Caki2 (cell line): ENCODE measurements at places on chromosomes 13 and 19.

DNA sequence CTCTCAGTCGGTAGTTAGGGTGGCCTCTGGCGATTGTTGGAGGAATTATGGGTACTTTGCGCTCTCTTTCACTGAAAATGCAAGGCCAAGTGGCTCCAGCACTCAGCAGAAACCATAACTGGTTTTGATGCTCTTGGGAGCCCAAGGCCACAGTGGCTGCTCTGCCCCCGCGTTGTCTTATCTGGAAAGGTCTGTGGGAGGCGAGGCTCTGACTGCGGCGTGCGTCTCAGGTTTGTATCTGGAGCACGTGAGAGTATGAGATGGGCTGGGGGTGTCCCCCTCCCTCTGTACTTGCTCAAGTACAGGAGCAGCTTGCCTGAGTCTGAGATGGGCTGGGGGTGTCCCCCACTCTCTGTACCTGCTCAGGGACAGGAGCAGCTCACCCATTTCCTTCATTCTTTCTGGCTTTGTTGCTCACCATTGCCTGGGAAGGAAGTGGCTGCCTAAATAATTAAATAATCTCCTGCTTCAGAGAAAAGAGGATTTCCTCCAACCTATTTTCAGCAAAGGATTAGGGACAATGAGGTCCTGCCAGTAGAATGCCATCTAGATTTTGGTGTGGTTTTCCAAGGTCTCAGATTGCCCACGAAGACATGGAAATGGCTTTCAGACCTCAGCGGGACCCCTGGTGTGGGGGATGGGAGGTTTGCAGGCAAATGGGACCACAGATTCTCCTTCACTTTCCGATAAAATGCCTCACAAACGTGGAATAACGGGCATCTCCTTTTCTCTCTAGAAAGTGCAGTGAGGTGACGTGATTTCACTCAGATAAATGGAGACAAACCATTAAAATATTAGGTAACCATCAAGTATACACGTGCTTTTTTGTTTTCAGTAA lies 14.7 kb downstream of the ATP11A start:
- DNase-seq: no peak

DNA sequence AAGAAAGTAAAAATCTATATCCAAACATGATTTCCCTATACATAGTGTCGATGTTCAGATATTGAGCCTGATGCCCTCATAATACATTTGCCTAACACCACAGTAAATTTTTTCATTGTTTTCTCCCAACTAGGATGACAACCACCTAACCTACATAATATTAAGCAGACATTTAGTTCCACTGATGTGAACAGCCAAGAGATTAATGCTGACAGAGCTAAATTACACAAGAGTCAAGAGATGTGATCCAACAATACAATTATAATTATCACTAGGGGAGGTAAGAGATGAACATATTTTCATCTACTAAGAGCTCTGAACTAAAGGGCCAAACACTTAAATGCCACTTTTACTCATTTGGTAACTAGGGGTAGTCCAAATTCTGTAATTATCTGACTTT lies 145.9 kb downstream of the DACH1 start:
- no peak for DNase-seq

GRCh38 chr13:113448885-113449692 lies 4.2 kb downstream of the ADPRHL1 start:
- DNase-seq: peak; percentile 94

DNA sequence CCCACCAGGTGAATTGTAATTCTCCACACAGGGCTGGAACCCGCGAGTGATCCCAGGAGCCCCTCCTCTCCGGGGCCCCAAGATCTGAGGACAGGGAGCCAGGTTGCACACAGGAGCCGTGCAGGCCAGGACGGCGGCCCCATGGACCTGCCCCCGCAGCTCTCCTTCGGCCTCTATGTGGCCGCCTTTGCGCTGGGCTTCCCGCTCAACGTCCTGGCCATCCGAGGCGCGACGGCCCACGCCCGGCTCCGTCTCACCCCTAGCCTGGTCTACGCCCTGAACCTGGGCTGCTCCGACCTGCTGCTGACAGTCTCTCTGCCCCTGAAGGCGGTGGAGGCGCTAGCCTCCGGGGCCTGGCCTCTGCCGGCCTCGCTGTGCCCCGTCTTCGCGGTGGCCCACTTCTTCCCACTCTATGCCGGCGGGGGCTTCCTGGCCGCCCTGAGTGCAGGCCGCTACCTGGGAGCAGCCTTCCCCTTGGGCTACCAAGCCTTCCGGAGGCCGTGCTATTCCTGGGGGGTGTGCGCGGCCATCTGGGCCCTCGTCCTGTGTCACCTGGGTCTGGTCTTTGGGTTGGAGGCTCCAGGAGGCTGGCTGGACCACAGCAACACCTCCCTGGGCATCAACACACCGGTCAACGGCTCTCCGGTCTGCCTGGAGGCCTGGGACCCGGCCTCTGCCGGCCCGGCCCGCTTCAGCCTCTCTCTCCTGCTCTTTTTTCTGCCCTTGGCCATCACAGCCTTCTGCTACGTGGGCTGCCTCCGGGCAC lies 3.9 kb downstream of the FFAR1 start:
- DNase-seq: no peak

- no peak for DNase-seq
Observed at GRCh38 chr13:113358653-113359190, 5.2 kb downstream of the GRTP1 start.

GRCh38 chr19:51621178-51621577 lies 9.0 kb downstream of the SIGLEC5 start:
- DNase-seq: no peak

DNA sequence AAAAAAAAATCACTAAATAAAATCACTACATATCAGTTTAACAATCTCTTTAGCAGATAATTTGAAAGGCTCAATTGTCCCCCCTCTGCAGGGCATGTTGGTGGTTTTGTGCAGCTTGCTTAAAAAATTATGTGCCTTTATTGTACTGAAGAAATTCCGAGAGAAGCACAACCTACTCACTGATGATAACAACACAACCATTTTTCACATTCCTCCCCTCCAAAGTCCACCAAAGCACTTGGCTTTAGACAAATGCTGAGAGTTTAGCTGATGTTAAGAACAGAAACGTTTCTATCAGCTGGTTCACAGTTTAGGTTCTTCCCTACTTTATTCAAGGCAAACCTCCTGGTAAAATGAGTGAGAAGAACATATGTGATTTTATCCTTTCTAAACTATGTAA lies 923 bp downstream of the DOCK9 start:
- no peak for DNase-seq

DNA sequence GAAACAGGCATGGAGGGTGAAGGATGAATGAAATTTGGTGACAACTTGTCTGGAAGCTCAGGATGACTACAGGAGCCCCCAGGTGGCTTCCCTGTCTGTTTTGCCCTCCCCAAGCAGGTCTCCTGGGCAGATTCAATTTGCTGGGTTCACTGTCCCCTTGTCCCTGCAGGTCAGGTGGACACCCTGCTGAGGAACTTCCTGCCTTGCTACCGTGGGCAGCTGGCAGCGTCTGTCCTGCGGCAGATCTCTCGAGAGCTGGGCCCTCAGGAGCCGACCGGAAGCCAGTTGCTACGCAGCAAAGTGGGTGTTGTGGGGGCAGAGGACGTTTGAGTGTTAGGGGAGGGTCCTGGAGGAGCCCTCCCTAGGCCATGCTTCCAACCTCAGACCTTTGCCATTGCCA lies 19.1 kb downstream of the PGLS start:
- DNase-seq: no peak

- DNase-seq: no peak
Observed at GRCh38 chr13:100527644-100528043, 60.9 kb downstream of the GGACT start.

- DNase-seq: peak; percentile 13
Observed at GRCh38 chr13:93558637-93559036, 332.0 kb downstream of the GPC6 start.

DNA sequence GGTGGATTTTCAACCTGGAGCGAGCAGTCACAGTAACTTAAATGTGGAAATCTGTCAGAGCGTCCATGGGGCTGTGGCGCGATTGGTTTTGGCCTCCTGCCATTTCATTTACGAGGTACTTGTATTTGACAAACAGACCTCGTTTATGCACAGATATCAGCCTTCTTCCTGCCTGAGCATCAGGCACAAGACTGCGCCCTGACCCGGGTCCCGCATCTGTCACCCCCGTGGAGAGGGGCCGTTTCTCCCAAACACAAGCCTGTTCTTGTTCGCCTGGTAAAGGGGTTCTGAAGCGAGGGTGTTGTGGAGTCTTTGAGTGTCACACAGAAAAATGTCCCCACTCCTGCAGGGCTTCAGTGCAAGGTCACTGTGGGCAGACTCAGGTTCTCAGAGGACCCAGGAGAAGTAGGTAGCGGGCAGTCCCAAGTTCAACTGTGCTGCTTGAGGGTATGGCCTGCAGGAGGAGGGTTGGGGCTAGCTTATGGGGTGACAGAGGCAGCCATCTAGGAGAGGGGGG lies 202.3 kb downstream of the URI1 start:
- DNase-seq: no peak

GRCh38 chr13:81458170-81458569 lies 1117.2 kb upstream of the SPRY2 start:
- DNase-seq: peak; percentile 6

GRCh38 chr19:7916103-7916954 lies 1.7 kb downstream of the TGFBR3L start:
- DNase-seq: no peak

GRCh38 chr13:53090461-53090860 lies 61.8 kb downstream of the OLFM4 start:
- no peak for DNase-seq

- DNase-seq: peak; percentile 89
Observed at GRCh38 chr13:105442949-105443699, 1092.3 kb downstream of the EFNB2 start.

- DNase-seq: no peak
Observed at GRCh38 chr19:58279042-58279924, 528 bp downstream of the ZNF8 start.

GRCh38 chr19:53462861-53463260 lies 4.7 kb upstream of the ZNF813 start:
- no peak for DNase-seq

- no peak for DNase-seq
Observed at GRCh38 chr19:38185562-38185961, 38.5 kb downstream of the DPF1 start.

GRCh38 chr19:35704218-35704617 lies at the start of gene ZBTB32:
TSS of gene ZBTB32 (plus strand) at chr19:35704558. CDS start at chr19:35714627, 10,069 bp downstream.
- DNase-seq: no peak

DNA sequence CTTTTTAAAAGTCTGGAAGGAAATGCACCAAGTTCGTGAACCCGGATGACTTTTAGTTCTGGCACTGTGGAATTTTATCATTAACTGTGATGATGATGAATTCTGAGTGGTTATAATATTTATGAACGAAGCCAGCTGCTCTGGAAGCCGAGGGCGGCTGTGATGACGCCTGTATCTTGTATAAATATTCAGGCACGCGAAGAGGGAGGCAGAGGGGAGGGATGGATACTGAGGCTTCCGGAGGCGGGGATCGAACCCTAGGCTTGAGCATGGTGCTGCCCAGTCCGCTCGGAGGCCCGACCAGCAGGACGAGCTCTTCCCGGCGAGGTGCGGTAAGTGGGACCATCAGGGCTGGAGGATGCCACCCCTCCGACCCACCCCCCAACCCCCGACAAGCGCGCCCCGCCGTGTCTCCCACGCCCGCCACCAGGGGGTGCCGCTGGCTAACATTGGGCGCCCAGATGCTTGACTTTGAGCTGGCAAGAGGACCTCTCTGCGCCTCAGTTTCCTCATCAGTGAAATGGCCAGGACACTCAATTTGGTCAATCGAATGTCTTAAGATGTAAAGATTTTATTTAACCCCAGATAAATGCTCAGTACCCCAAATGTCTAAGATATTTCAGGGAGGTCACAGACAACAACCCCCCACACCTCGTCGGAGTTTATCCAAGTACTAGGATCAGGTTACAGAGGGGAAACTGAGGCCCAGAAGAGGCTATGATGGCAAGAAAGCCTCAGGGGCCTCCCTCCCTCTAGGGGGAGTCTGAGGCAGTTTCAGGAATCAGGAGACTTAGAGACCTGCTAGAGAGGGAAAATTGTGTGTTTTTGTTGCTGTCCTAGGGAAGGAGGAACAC lies 4.5 kb upstream of the RAB3A start:
- no peak for DNase-seq

DNA sequence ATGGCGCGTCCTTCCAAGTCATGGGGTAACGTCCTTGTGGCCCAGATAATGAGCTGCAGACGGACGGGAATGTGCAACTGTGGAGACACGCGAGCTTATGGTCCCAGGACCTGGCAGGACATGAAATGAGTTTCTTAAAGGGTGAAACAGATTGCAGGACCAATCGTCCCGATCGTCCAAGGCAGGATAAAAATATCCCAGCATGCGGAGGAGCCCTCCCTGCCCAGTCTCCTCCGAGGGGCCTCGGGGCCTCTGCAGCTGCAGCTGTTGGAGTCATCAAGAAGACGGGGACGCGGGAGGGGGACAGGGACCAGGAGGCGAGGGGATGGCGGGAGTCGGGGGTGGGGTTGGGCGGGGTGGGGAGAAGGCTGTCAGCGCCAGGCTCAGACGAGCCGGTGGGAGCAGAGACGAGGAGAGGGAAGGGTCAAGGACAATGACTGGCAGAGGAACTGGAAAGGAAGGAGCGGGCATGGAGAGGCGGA lies 14.4 kb upstream of the GARIN5A start:
- no peak for DNase-seq

GRCh38 chr13:23771552-23771951 lies 117.6 kb downstream of the MIPEP start:
- DNase-seq: no peak

- DNase-seq: no peak
Observed at GRCh38 chr13:75788481-75788981, 152.4 kb downstream of the LMO7 start.

DNA sequence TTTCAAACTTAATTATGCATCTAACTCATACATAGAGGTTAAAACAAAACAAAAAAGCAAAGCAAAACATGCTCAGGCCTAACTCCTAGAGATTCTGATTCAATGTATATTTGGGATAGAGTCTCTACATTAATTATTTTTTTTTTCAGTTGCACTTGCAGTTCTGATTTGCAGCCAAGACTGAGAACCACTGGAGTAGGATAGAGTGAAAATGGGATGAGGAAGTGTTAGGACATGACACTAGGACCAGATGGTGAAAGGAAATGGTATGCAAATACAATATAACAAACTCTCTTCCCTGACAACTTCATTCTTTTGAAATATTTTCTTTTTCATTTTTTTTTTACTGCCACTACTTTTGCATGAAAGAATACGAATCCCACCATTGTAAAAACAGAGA lies 1.8 kb downstream of the CCDC122 start:
- DNase-seq: no peak

GRCh38 chr13:99688776-99689175 lies 187.5 kb downstream of the TM9SF2 start:
- DNase-seq: no peak

DNA sequence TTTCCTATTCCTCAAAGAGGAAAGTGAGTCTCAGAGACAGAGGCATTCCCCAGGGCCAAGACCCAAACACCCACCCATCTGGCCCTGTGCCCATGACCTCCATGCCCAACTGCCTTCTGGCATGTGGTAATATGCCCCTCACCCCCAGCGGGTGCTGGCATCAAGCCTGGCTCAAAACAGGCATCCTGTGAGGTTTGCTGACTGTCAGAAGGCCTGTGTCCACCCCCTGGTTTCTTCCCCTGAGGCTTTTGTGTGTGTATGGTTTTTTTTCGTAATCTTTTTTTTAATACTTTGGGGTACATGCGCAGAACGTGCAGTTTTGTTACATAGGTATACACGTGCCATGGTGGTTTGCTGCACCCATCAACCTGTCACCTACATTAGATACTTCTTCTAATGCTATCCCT lies 7.6 kb upstream of the KANK2 start:
- no peak for DNase-seq
